T-helper 9 cell (primary cell): ENCODE measurements at places on chromosomes 3 and 15.

- DNase-seq: no peak
Observed at GRCh38 chr3:71533588-71533987, 49.9 kb downstream of the FOXP1 start.

DNA sequence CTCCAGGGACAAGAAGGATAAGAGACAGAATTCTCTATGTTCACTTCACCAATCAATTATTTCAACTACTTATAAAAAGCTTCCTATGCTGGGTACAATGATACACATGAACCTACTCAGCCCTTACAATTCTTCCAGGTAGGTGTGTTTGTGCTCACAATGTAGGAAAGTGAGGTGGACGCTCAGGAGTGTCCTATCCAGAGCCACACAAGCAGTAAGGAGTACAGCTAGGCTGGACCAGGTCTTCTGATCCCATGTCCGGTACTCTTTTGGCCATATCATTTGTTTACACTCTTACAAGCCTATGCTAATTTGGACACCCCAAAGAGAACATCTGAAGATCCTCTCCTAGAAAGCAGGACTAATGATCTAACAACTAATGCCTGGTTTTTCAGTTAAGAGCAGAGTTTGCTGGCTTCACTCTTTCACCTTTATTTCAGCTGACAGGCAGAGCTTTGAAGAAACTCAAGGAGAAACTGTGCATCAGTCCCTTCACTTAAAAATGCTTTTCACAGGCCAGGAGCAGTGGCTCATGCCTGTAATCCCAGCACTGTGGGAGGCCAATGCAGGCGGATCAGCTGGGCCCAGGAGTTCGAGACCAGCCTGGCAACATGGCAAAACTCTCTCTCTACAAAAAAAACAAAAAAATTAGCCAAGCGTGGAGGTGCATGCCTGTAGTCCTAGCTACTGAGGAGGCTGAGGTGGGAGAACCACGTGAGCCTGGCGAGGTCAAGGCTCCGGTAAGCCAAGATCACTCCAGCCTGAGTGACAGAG lies 27.5 kb downstream of the IGF2BP2 start:
- no peak for DNase-seq

GRCh38 chr15:53739651-53740050 lies 19.8 kb downstream of the WDR72 start:
- no peak for DNase-seq

GRCh38 chr15:101358895-101359294 lies 63.8 kb upstream of the SNRPA1 start:
- DNase-seq: no peak

DNA sequence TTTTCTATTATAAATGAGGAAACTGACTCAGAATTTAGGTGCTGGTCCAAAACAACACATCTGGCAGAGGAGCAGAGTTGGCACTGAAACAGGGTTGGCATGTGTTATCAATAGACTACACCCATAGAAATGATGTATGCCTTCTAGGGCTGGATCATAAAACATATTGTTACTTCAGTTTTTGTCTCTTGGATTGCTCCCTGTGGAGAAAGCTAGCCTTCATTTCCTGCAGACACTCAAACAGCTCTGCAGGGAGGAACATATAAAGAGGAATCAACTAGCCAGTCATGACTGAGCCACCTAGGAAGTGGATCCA lies 507 bp upstream of the MRPL3 start:
- DNase-seq: no peak

DNA sequence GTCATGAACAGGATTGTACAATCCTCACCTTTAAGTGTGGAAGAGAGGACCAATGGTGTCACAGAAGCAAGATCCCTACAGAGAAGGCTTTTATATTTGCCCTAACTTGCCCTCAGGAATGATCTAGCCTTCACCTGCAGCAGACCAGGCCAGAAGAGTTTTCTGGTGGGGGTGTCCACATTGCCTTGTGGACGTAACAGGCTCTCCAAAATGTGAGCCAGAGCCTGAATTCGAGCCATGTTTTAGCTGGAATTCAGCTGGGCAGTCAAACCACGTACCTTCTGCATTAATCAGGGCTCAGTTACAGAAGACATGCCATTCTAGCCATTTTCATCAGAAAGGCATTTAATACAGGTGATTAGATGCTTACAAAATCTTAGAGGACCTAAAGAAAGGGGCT lies 23.6 kb upstream of the RAB7A start:
- DNase-seq: no peak

DNA sequence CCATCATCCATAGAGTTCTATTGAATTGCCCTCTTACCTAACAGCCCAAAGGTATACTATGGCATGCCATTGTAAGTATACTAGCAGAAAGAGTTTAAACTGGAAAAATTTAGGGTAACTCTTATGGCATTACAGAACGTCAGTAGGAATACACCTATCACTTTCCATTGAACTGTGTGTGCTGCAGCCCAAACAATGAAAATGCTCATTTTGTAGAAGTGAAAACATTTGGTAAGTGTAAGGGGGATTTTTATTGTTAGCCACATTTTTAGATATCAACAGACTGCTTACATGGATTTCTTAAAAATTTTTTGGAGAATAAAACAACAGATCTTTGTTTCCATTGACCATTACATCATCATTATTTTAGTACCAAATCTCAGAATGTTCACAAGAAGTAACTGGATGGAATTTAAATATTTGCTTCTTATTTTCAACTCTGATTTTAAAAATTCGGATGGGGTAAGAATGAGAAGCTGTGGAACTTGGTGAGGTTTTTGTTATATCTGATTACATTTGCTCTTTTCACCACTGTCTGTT lies 245.9 kb downstream of the UBE2E2 start:
- no peak for DNase-seq

DNA sequence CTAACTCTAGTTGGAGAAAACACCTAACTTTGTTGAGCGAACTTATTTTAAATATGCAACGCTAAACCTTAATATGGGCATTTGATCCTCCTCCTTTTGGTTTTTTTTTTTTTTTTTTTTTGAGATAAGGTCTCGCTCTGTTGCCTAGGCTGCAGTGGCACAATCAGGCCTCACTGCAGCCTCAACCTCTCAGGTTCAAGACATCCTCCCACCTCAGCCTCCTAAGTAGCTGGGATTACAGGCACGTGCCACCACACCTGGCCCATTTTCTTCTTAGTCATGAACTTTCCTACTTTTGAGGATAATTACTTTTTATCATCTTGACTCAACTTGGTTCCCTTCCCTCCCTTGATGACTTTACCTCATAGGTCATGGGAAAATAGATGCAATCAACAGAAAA lies 3.9 kb downstream of the NUSAP1 start:
- DNase-seq: no peak

DNA sequence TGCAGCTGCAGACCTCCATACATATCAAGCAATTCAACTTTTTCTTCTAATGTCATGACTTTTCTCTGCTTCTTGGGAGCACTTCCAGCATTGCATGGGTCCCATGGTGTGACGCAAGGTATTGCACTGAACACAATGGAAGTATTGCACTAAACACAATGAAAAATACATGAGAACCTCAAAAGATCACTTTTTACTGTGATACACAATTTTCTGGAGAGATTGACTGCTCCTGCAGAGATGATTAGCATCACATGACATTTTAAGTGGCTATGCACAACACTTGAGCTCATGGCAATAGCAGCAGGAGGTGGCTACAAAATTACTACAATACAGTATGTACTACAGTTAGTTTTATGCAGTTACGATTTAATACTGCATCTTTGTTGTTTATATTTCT lies 113.5 kb upstream of the BHLHE40 start:
- no peak for DNase-seq

GRCh38 chr3:12709334-12709733 lies 45.4 kb upstream of the RAF1 start:
- DNase-seq: no peak

DNA sequence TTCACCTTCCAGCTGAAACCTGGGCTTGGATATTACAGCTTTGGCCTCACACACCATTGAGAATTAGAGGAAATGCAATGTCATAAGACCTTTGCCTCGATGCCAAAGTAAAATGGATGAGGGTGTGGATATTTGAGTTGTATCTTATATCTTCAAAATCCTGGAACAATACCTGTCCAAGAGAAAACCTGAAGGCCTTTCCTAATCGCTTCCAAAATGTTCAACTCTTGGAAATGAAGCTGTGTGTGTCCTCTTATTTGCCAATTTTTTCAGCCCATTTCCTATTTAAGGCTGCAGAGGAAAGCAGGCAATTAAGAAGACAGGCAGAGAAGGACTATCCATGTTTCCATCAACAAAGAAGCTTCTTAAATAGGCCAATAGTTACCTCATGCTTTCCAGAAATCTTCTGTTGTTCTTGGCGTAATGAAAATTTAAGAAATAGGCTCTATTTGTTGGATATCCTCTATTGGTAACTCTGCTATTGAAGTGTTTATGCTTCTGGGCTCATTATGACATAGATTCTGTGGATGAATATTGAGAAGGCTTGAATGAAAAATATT lies 99.5 kb upstream of the ZBTB20 start:
- DNase-seq: no peak
